NCI-H2081 (cell line): ENCODE measurements at places on chromosomes 4 and X.

GRCh38 chrX:41906515-41907187, 16.7 kb downstream of the CASK start:
- DNase-seq = no peak

DNA sequence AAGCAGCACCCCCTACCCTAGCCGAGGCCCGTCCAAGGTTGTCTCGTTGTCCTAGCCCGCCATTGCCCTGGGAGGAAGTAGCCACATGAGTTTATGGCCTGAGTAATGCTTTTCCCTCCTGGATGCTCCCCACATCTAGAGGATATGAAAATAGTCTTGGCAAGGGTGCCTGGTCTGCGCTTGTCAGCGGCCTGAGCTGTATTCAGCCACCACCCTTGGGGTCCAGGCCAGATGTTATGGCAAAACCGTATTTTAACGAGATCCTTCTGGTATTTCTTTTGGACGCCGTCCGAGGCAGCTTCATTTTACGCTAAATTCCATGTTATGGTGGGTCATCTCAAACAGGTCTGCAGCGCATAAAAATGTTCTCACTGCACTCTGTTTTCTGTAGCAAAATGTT, 89.3 kb downstream of the GPR143 start:
- no peak for DNase-seq

DNA sequence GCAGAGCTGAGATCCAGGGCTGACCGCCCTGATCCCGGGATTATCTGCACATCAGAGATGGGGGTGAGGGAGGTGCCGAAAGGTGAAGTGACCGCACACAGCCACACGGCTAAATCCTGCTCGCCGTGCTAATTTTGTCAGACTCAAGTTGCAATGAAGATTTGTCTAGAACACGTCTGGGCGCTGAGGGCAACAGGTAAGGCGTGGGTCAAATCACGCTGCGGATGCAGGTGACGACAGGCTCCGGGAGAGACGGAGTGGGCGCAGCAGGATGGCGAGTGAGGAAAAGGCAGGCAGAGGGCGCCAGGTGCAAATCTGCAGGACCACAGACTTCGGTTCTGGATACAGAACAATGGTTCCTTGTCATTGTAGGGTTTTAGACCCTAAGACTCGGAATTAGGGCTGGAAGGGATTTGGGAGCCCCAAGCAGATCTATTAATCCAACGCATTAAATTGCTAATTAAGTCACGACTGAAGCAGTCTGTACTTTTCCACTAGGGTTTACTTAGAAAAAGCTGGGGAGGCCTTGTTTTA, 1.9 kb upstream of the TBC1D14 start:
- peak; percentile 20 for DNase-seq

GRCh38 chrX:138709886-138710791, 1.4 kb downstream of the FGF13 start:
- no peak for DNase-seq

- DNase-seq = no peak
Measured at GRCh38 chr4:71711985-71712348, 71.9 kb downstream of the GC start.

- no peak for DNase-seq
Measured at GRCh38 chrX:75957107-75957610, 172.1 kb upstream of the MAGEE2 start.

DNA sequence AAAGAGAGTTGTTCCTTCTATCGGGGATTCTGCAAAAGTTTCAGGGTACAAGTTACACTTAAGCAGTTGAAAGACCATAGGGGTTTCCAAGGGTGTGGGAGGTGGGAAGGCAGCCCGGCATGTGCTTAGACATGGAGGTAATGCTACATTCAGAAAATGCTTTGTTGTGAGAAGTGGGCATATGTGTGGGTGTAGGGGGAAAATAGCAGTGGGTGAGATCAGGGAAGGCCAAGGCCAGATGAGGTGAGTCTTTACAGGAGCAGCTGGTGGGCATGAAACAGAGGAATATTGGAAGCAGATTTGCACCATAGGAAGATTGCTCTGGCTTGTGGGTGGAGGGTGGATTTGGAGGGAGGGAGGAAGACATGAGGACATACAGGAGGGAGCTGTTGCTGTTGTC, 8.3 kb downstream of the CYTL1 start:
- no peak for DNase-seq

DNA sequence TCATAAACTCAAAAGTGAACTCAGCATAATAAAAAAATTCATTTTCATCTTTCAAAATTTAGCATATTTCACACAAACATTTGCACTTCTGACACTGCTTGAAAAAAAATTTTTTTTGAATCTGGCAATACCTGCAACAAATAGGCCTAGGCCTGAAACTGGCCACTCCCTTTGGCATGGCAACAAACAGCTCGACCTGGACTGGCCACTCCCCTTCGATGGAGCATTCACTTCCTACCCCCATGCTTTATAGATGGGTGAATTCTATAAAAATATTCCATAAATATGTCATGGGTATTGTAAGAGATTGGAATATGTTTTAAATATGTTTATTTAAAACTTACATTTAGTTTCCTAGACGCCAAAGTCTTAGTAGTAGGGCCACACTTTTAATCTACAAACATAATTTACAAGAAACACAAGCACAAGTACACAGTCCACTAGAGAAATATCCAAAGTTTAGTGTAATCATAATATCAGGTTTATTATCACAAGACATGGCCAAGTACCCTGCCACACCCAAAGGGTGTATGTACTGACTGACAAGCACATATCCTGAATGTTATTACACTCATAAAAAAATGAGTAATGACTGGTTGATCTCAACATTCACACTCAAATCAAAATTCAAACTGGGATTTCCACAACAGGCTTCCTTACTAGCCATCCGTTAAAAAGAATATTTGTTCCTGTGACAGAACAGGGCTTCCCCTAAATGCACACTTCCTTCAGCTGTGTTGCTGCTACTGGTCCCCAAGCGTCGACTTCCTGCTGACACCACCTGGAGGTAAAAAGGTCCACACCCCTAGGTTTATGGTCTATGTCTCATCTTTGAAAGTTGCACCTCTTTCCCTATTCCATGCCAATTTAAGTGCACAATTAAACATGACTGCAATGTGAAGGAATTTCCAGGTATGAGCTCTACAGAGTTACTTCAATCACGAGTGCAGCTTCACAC, 271.5 kb downstream of the NR3C2 start:
- no peak for DNase-seq

- no peak for DNase-seq
Measured at GRCh38 chrX:4844376-4844775, 1130.9 kb upstream of the PRKX start.

DNA sequence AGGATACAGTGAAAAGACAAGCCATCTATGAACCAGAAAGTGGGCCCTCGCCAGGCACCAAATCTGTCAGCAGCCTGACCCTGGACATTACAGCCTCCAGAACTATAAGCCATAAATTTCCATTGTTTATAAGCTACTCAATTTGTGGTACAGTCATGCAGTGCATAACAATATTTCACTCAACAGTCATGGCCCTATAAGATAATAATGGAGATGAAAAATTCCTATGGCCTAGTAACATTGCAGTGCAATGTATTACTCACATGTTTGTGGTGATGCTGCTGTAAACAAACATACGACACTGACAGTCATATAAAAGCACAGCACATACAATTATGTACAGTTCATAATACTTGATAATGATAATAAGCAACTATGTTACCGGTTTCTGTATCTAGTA, 17.1 kb upstream of the TLR1 start:
- DNase-seq = no peak
